NCI-H345 (cell line): ENCODE measurements at places on chromosomes 12 and 14.

DNA sequence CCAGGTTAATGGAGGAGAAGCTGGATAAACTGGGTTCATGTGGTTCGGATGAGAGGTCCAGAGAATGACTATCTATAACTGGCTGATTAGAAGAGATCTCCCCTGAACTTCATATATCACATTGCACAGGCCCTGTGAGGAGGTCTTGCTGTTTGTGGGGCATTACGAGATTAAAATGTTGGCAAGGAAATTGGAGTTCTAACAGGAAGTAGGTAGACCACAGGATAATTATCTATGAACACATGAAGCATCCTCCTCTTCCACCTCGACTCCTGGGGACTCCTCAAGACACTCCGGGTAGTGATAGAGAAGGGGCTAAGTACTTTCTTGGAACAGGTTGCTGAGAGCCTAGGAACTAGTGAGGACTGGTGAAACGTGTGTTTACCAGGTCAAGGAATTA is 418.8 kb downstream of the KCNH5 start:
- no peak for DNase-seq

- DNase-seq = no peak
Observed at GRCh38 chr12:108896336-108896735, 16.4 kb downstream of the DAO start.

DNA sequence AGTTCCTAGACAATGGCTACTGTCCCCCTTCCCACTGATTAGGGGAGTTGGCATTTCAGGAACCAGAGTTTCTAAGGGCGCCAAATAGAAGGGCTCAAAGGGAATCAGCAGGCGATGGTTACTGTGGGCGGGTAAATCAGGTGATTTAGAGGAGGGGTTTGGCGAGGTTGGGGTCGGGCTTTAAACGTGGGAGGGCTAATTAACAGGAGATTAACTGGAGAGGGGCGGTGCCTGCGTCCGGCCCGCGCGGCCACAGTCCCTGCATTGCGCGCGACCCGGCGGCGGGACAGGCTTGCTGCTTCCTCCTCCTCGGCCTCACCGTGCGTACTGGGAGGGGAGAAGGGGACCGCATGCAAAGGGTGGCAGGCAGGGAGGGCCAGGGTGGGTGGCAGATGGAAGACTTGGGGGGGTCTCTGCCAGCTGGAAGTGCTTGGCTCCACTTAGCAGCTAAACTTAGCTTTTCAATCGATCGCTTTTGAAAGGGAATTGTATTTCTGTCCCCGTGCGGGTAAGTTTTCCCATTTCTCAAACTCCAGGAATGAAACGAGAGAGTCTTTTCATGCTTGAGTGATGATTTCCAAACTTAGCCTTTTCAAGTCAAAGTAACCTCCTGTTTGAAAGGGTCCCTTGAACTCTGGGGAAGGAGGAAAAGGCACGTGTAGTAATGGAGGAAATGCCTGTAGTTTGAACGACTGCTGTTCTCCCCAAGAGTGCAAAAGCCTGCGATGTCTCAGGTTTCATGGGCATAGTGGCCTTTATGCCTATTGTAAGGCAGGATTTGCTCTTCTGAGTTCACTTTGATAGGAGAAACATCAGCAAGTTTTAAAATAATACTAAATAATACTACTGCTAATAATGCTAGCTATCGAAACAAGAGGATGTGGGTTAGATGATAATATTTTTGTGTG is at the start of gene MGST1:
Gene MGST1, plus strand, starts transcription at position 255 of the 908 bp plus-strand sequence. CDS start 6,608 bp downstream, outside the sequence.
- DNase-seq = no peak

GRCh38 chr12:45729233-45730083 is at the start of gene ARID2:
ARID2 (plus strand) TSS chr12:45729706; CDS start chr12:45729837, 131 bp downstream.
- DNase-seq = peak; percentile 7

DNA sequence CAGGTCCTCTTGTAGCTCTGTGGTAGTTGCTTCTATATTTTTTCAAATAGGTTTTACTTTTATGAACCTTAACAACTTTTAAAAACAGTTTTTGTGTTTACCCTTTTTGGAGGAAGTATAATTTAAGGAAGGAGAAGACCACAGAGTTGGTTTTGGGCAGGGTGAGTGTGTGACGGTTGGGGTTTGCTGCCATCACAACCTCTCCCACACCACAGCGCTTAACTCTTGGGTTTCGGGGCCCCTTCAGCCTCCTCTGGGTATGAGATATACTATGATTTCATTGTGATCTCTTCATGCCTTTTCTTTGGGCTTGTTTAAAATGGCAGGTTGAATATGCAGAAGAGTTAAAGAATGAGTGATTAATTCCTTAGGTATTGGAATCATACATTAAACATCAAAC is 228.7 kb upstream of the CRY1 start:
- DNase-seq = no peak

GRCh38 chr12:67732857-67733256 is 84.3 kb downstream of the DYRK2 start:
- DNase-seq = no peak

GRCh38 chr14:99544991-99545390 is 59.0 kb downstream of the CCDC85C start:
- DNase-seq = no peak

GRCh38 chr12:25926536-25926935 is 31.9 kb upstream of the RASSF8 start:
- no peak for DNase-seq

DNA sequence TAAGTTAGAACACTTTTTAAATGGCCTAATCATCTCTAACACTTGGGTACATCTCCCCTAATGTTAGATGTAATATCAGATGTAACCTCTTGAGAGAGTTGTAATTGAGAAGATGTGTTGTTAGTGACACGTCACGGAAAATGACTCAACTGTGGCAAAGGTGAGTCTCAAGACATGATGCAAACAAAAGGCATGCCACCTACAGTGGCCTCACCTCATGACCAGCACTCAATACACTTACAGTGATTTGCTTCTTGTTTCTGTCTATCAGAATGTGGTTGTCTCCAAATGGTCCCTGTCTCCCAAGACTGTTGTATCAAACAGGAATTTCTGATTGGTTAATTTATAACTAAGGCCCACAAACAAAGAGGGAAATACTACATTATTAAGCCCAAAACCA is 91.2 kb downstream of the SLC25A21 start:
- DNase-seq = no peak

DNA sequence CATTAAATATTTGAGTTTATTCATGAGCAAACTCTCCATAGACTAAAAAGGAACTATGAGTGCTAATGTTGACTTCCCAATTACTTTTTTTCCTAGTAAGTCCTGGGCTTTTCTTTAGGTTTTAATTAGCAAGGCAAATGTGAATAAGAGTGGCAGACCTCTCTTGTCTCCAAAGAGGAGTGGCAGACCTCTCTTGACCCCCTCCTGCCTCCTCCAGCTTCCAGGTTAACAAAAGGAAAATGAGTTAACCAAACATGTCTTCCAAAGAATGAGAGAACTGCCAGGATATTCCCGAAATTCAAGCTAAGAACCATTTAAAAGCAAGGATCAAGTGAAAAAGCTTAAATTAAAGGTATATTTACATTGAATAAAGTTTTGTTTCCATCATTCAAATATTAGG is 253.2 kb downstream of the MDGA2 start:
- DNase-seq = no peak

DNA sequence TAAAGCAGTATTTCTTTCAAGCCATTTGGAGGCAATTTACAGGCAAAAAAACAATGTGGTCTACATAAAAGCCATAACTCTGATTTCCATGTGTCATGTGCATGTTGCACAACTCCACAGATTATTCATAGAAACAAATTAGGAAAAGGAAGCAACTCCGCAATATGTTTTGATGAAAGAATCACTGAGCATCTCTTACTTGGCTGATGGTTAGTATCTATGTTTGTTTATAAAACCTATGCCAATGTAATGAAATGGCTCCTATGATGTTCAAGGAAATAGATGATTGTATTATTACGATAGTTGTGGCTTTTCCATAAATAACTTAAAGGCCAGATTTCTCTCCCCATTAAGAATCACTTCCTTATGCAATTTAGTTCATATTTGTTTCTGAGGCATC is 373.7 kb downstream of the CCDC91 start:
- DNase-seq = no peak
